ENCODE measurements at places on chromosomes 12 and 14.

DNA sequence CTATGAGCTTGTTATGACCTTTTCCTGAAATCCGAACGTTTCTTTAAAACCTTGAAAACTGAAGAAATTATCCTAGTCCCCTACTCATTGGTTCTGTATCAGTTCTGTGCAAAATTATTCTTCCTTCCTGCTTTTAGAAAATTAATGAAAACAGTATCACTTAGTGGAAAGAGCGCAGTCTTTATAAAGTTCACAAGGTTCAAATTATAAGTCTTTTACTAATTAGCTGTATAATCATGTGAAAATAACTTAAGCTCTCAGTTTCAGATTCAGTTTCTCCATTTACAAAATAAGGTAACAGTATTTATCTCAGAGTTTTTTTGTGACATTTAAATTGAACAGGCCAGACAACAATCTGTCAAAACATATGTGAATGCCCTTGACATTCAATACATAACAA lies 306.1 kb downstream of the ADAMTS20 start:
- DNase-seq: no peak

DNA sequence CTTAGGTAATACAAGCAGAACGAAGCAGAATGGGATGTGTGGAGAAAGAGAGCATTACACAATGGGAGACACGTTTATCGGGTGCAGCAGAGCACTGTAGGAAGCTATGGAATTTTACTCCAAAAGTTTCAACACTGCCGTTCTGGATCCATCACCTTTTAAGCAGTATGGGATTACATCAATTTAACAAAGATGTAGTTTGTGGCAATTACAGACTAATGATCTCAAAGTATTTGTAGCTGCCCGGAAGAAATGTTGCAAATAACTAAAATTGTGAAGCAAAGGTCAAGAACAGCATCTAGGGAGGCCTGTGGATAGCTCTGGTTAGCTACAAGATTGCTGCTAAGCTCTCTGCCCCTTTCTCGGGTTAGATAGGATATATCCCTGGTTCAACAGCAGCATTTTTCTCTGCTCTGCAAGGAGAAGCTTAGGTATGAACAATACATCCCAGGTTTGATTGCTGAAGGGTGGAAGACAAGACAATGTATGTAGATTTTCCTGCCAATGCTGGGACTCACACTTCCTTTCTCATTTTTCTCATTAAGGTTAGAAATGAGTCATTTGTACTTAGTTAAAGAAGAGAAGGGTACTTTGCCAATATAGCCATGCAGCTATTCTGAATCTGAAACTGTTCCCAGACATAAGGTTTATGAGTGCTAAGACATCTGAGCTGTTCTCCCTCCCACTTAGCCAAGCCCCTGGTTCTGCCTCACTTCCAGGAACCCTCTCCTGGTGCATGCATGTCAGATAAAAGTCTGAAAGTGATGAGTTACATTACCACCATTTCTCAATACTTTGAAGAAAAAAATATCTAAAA lies 75.0 kb upstream of the HIF1A start:
- peak; percentile 28 for DNase-seq

GRCh38 chr12:115032521-115032920 lies 348.5 kb upstream of the TBX3 start:
- no peak for DNase-seq

DNA sequence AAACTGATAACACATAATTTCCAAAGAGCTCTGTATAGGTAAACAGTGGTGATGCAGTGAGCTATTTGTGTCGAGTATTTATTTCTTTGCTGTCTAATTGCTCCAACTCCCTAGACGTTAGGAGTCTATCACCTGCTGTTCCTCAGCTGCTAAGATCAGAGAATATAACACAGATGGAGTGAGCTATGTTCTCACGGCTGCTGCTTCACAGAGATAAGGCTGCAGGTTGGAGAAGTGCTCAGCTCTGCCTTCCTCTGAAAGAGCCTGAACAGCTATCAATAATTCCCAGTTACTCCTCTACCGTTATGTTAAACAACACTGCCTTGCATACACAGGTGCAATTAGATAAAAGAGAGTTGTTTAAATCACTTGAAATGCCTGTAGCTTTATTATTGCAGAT lies 103.2 kb upstream of the MDGA2 start:
- DNase-seq: no peak

DNA sequence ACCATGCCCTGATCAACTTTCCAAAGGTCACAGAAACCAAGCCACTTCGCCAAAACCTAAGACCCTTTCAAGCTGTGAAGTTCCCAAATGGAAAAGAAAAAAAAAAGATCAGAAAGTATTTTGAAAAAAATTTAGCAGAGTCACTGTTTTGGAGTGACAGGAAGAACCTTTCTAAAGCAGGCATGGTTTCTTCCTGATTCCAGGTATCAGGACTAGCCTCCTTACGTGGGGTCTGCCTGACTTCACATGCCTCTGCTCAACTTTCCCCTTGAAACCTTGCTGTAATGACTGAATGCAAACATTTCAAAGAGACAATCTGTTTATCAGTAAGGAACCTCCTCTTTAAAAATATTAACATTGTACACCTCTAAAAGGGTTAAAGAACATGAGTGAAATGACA lies 9.5 kb downstream of the CORO1C start:
- no peak for DNase-seq

DNA sequence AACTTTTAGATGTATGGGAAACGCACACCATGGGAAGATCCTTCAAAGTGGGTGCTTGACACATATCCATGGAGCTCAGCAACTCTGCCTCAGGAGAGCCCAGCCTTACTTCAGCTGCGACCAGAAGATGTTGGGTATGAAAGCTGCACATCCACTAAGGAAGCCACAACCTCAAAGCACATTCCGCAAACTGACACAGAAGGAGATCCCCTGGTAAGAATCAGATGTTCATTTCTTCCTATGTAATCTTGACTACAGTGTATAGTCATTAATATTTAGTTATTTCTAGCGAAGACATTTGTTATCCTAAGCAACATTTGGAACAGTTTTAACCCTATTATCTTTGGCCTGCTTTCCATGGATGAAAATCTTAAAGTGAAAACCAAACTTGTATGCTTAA lies 374.2 kb downstream of the NAV3 start:
- DNase-seq: no peak

- DNase-seq: no peak
These were observed 183.8 kb downstream of the PAX9 start for GRCh38 chr14:36845356-36846012.
